ENCODE measurements at places on chromosomes 4 and X. TPM values are rescaled to one million over a fixed set of nuclear protein-coding genes. Genes with fewer than 3 reads are reported as not detected.
A peak's percentile ranks its signal among the peaks of the same experiment; 100 is the strongest.

- DNase-seq = no peak
Measured at GRCh38 chr4:99790796-99791617, 25.6 kb upstream of the DAPP1 start.

The CCKAR gene
- total RNA-seq = not detected

GRCh38 chr4:124178449-124179021 lies 534.0 kb downstream of the ANKRD50 start:
- DNase-seq = no peak

The PCYT1B gene
- not detected for total RNA-seq

The SLIT2 gene
- not detected for total RNA-seq

DNA sequence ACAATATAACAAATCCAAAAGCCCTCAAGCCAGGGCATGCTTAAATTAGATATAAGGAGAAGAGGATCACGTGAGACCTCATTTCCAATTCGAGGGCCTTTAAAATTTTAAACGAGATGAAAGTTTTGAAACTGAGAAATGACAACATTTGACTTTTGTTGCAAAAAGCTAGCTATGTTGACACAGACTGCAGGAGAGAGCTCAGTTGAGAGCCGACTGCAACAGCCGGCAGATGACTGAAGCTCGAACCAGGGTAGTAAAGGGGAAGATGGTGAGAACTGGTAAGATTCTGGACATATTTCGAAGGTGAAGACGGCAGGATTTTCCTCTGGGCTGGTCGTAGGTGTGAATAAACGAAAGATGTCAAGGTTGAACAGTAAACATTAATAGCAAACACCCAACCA lies 773 bp downstream of the PRMT9 start:
- DNase-seq = no peak

The SHROOM3 gene
- total RNA-seq = not detected

DNA sequence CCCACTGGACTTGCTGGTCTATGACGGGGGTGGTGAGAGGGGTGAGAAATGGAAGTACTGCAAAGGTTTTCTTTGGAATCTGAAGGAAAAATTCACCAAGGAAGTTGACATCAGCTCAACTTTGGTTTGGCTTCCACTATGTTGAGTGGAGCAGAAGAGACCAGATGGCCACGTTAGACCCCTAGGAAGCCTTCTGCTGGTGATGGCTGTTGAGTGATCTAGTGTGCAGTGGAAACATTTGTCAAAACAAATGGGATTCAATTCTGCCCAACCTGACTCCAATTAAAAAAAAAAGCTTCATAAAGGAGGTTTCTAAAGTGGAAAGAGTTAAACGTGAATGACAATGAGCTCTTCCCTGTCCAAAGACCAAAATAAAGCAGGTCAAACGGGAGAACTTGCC lies 25.7 kb downstream of the SEL1L3 start:
- DNase-seq = no peak

The ZNF630 gene
- 5.8 TPM for total RNA-seq

GRCh38 chrX:121260596-121261240 lies 213.3 kb downstream of the GLUD2 start:
- no peak for DNase-seq

DNA sequence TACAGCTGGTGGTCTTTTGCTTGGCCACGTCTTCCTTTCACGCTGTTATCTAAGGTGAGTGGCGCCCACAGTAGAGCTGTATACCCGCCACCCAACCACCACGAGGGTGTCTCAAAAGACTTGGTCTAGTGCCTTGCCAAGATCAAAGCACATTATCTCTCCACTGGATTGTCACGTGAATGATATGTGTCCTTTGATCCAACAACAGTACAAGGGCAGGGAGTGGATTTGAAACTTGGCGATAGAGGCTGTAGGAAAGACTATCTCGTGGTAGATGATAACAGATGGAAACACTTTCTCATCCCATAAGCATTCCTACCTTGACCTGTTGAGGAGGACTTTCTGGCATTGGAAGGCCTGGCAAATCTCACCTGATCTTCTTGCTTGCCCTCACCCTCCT lies 37.7 kb upstream of the BCLAF3 start:
- no peak for DNase-seq

- DNase-seq = no peak
Measured at GRCh38 chr4:174080361-174080760, 203.1 kb downstream of the FBXO8 start.

GRCh38 chrX:23736030-23736429 lies 7.0 kb downstream of the ACOT9 start:
- DNase-seq = no peak

GRCh38 chr4:7649741-7650531 lies 215.2 kb upstream of the PSAPL1 start:
- DNase-seq = peak; percentile 39

DNA sequence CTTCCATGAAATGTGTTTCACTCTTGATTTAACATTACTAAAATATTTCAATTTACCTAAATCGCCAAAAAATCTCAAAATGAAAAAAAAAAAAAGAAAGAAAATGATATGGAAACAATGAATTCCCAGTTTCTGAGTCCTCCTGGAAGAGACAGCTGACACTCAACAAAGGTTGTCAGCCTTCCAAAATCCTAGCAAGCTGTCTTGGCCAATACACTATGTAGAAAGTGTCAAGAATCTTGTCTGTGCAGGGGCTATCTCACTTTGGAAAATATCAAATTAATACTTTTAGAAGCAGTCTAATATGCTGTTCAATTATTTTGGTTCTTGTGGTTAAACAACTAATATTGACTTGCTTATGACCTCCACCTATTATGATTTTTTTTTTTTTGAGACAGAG lies 8.7 kb downstream of the DKK2 start:
- no peak for DNase-seq

- no peak for DNase-seq
Measured at GRCh38 chr4:6093671-6094070, 75.4 kb upstream of the C4orf50 start.

GRCh38 chr4:150354214-150354796 lies 227.6 kb upstream of the MAB21L2 start:
- no peak for DNase-seq

DNA sequence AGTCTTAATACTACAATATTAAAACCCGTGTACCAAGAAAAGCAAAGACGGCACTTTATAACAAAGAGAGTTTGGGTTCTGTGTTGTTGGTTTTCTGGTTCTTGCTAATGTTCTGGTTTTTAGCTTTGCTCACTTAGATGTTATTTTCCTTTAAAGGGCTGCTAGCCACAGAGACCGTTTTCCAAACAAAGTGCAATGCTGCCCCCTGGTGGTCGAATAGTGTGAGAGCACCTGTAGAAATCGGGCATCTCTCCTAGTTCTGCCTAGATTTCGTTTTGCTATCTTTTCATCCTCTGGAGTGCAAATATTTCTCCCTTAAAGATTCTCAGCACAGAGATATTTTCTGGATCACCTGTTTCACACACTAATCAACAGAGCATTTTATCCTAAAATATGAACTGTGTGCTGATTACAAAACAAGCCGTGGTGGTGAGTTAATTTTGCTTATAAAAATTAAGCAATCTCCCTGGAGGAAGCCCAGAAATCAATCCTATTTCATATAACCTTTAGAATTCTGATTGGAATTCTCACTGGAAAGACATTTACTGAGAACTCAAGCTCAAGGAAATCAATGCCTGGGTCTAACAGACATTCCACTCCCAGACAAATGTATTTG lies 334.5 kb upstream of the NOCT start:
- peak; percentile 79 for DNase-seq

GRCh38 chr4:82594456-82594855 lies 32.7 kb upstream of the TMEM150C start:
- DNase-seq = no peak

The USP26 gene
- total RNA-seq = not detected

GRCh38 chr4:1843852-1844251 lies 12.1 kb downstream of the LETM1 start:
- DNase-seq = no peak

The SYNPO2 gene
- total RNA-seq = 1.0 TPM

DNA sequence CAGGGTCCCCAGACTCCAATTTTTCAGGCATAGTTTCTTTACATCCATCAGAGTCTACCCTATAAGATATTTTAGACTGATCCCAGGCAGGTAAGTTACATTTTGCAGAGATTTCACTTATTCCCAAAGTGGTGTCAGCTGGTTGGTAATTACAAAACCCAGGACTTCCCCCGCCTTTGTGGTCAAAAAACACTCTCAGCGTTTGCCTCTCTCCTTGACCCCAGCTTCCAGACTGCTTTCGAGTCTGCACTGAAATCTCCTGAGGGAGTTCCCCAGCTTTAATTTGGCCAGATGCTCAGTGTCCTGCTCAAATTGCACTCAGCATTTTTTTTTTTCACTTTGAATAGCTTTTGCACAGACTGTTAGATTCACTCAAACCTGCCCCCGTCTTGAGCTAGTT lies 11.2 kb upstream of the AMOT start:
- DNase-seq = no peak

- DNase-seq = no peak
Measured at GRCh38 chrX:24398766-24399165, 38.3 kb downstream of the SUPT20HL1 start.

The SLC6A8 gene
- 0.31 TPM for total RNA-seq

The GPR50 gene
- not detected for total RNA-seq

The CPXCR1 gene
- total RNA-seq = not detected

- DNase-seq = no peak
Measured at GRCh38 chrX:150607201-150607600, 38.8 kb downstream of the MTM1 start.

GRCh38 chr4:65661471-65661870 lies 8.8 kb downstream of the EPHA5 start:
- no peak for DNase-seq

- DNase-seq = no peak
Measured at GRCh38 chr4:14807856-14808255, 194.4 kb upstream of the CPEB2 start.

- DNase-seq = no peak
Measured at GRCh38 chr4:179352221-179352620, 1910.0 kb upstream of the AGA start.

DNA sequence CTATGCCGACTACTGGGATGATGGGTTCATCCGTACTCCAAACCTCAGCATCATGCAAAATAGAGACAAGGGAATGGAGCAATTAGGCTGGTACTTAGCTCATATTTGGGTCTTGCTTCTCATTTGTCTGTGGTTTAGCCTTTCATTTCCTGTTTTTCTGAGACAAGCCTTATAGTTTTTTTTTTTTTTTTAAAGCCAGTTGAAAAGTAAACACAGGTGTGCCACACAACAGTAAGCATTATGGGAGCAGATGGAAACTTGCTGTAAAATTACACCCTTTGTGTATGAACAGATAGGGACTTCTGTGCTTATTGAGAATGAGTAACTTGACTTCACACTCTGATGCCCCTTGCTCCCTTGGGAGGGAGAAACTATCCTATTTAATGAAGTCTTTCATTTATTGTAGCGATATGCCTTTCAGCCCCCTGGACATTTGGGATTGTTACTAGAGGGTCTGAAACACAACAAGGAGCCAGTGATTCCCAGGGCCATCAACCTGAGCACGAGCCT lies 13.7 kb downstream of the RASSF6 start:
- DNase-seq = no peak

DNA sequence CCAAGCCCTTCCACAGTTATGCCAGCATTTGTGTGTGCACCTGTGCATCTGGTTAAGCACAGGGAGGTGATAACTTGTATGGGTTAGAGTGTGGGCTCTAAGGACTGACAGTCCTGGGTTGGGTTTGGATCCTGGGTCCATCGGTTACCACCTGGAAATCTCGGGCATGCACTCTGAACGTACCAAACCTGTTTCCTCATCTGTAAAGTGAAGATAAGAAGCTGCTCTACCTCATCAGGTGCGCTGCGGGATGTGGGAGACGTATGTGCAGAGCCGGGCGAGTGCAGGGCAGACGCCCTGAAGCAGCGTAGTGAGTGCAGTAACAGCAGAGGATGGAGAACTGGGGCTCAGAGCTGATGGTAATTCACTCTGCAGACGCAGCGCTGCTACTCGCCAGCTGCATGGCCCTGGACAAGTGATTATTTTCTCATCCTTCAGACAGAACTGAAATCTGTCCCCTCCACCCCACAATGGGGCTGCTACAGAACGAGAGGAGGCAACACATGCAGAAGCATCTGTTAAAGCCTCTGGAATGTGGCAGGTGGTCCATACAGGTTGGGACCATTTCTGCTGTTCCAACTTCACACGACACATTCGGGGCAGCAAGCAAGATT lies 64.4 kb downstream of the HADH start:
- DNase-seq = peak; percentile 52

- DNase-seq = no peak
Measured at GRCh38 chrX:106976416-106976815, 23.6 kb downstream of the MORC4 start.

DNA sequence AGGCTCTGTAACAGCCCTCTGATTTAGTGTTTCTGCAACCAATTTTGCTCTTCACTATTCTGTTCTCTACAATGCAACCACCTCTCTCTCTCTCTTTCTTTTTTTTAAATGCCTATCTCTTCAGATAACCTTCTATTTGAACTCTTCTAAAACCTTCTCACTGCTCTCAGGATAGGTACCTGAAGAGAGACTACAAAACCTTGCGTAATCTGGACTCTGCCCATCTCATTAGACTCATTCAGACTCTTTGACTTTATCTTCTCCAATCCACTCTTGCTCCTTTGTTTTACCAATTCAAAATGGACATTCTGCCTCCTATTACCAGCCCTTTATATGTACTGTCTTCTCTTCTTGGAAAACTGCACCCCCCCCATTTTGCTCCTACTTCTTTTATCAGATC lies 291.6 kb downstream of the CAMK2D start:
- no peak for DNase-seq

DNA sequence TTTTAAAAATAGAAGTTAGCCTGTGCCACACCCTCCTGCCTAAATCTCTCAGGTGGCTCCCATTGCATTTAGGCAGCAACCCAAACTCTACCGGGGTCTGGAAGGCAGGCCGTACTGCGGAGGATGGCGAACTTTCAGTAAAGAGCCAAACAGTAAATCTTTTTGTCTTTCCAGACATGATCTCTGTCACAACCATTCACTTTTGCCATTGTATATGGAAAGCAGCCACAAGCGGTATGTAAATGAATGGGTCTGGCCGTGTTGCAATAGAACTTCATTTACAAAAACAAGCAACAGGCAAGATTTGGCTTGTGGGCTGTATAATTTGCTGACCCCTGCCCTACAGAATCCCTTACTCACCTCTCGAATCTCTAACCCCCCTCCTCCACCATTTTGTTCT lies 3.3 kb downstream of the RADX start:
- no peak for DNase-seq

All from naive thymus-derived CD8-positive, alpha-beta T cell (primary cell).